ENCODE measurements at places on chromosomes 1 and 21.

DNA sequence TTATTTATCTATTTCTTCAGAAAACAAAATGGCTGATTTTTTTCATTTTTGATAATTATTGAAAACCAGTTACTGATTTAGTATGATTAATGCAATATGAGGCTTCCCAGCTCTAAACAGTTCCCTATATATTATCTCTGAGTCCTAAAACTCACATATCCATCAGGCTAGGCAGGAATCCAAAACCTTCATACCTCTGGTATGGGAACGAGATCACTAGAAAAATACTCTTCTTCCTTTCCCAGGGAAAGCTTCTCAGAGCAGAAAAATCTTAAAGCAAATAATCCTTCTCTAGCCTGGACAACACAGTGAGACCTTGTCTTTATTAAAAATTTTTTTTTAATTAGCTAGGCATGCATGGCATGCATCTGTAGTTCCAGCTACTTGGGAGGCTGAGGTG is 42.5 kb downstream of the KDM5B start:
- DNase-seq = no peak

- no peak for DNase-seq
Measured at GRCh38 chr1:41388510-41388909, 27.3 kb downstream of the FOXO6 start.

GRCh38 chr1:216034506-216034905 is 388.7 kb downstream of the USH2A start:
- DNase-seq = no peak

DNA sequence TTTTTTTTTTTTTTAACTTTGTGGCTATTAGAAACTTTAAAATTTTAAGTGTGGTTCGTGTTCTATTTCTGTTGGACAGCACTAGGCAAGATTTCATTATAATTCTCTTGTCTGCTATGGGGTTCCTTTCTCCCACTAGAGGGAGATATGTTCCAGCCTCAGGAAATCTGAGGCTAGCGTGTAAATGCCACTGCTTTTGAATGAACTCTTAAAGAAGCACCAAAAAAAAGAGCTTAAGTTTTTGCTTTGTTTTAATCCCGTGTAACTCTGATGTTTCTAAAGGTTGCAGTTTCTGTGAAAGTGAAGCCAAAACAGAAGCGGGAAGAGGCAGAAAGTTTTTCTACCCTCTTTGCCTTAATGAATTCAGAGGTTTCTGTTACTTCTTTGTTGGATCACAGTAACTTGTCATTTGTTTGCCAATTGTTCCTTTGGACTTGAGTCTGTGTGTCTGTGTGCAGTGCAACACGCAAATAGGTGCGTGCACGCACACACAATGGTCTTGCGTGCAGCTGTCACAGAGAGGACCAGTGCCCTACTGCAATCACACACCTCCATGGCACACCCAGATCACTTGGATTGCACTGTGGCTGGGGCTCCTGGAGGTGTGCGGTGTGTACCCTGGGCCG is 32.3 kb downstream of the HHAT start:
- DNase-seq = no peak

GRCh38 chr1:172781513-172782140 is 122.7 kb downstream of the FASLG start:
- no peak for DNase-seq

GRCh38 chr1:165877940-165878556 is 50.6 kb downstream of the UCK2 start:
- DNase-seq = no peak

GRCh38 chr1:3121401-3122210 is 52.6 kb downstream of the PRDM16 start:
- no peak for DNase-seq

GRCh38 chr1:39866767-39867166 is 16.5 kb downstream of the TRIT1 start:
- DNase-seq = no peak

DNA sequence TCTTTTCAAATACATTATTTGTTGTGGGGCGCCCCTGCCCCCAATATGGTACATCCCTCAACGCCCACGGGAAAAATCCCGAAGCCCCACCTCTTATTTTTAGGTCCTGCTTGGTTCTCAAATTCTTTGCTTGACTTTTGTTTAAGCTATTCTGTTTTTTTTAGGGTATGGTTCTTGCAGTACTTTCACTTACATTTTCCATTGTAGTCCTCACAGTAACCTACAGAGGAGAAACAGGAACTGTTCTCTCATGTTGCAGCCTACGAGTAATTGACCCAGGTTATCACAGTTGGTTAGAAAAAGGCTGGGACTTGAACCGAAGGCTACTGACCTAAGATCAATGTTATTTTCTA is 697 bp upstream of the C21orf91 start:
- DNase-seq = no peak

- DNase-seq = peak; percentile 27
Measured at GRCh38 chr1:111475701-111476100, 1.9 kb downstream of the C1orf162 start.

- DNase-seq = no peak
Measured at GRCh38 chr1:32474954-32475353, 10.1 kb downstream of the ZBTB8B start.

GRCh38 chr1:38132681-38133080 is 86.1 kb upstream of the POU3F1 start:
- DNase-seq = no peak

- peak; percentile 30 for DNase-seq
Measured at GRCh38 chr1:150235294-150235851, 539 bp downstream of the ANP32E start.

- DNase-seq = no peak
Measured at GRCh38 chr21:28431022-28431421, 561.7 kb downstream of the LTN1 start.

DNA sequence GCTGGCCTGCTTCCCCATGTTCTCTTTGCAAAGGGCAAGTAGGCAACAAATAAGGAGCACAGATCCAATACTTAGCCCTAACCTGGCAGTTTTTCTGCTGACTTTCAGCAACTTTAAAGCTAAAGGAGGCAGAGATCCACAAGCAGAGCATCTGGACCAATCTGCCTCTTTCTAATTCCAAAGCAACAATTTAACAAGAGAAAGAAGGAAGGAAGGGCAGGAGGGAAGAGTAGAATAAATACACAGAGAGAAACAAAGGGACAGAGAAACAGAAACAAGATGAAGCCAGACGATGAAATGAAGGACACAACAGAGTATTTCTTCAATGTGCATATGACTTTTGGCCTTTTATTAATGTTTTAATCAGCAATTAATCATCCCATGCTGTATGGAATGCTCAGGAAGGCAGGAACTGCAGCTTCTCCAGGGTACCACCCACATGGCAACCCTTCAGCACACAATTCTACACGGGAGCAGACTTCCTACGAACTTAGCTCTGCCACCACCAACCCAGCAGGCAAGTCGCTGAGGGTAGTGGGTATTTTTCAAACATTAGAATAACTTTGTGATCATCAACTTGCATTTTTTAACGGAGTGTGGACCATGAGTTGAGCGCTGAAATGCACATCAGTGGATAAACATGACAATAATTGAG is 15.3 kb downstream of the CLCC1 start:
- DNase-seq = no peak

- no peak for DNase-seq
Measured at GRCh38 chr1:18682375-18682774, 51.7 kb downstream of the PAX7 start.

All from activated T-cell treated with anti-CD3 and anti-CD28 coated beads for 48 hours (primary cell).